Stimulated activated CD4-positive, alpha-beta T cell treated with anti-CD3 and anti-CD28 coated beads, Interleukin-15, amount 100 ng/mL, for 1 hour (primary cell): ENCODE measurements at places on chromosomes 2 and 18.
A peak's percentile ranks its signal among the peaks of the same experiment; 100 is the strongest.

DNA sequence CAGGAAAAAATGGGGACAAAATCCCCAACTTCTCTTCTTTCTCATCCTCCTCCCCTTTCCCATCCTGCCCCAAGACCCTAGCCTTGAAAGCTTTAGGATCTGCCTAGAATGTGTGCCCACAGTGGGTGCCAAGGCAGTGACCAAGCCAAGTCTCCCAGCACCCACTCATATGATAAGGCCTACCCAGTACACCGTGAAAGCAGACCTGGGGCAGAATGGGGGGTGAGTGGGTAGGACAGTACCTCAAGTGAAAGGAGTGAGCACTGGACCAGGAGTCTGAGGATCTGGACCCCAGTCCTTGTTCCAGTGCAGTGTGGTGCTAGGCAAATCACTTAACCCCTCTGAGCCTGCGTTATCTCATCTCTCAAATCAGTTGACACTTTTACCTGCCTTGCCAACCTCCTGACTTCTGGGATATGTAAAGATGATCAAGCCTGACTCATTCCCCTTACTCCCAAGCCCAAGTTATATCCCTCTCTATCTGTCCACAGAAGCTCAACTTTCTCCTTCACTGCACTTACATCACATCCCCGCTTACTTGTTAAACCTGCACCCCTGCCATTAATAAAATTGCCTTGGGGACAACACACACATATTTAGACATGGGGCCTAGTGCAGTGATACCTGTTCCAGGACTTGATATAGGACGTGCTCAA is 109.7 kb downstream of the ATL2 start:
- no peak for DNase-seq

GRCh38 chr2:127414638-127415592 is 3.3 kb upstream of the PROC start:
- DNase-seq, result no peak

DNA sequence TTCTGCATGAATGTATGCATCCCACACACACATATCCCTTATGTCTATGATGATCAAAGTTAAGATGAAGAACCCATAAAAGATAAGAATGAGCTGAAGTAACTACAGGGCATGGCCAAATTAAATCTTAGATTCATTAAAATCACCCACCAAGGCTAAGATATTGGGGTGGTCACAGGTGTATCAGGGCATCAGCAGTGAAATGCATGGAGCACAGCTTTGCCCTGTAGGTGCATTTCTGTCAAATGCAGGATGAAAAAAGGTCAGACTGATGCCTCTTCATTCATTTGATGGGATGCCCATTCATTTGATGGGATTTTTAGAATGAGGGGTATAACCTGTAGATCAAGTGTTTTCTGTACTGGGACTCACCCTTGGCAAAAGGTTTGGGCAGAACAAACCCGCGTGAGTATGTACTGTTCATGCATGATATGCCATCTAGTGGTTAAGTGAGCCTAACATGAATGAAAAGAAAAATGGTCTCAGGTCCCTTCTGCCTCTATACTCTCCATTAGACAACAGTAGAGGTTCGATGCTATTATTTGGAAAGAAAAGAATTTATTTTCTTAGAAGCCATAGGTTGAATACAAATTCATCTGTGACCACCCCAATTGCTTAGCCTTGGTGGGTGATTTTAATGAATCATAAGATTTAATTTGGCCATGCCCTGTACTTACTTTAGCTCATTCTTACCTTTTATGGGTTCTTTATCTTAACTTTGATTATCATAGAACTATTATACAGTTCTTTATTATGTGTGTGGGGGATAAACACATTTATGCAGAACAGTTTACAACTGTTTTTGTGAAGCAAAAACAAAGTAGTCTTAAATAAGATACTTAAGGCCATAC is 43.2 kb upstream of the NOSTRIN start:
- no peak for DNase-seq

DNA sequence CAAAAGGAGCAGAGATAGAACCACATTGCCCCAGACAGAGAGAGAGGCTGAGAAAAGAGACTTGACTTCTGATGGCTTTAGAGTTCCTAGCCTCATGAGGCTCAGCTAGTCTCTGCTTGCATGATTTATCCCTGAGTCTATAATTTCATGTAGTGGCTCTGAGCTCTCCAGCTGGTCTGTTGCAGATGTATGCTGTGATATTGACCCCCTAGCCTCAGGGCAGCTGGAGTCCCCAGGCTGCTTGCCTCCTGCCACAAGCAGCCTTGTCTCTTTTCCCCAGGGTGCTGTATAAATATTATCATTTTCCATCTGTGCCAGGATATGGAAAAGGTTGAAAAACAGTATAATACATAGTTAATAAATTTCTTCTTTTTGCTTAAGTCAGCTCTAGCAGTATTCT is 467.6 kb upstream of the CWC22 start:
- DNase-seq, result no peak

DNA sequence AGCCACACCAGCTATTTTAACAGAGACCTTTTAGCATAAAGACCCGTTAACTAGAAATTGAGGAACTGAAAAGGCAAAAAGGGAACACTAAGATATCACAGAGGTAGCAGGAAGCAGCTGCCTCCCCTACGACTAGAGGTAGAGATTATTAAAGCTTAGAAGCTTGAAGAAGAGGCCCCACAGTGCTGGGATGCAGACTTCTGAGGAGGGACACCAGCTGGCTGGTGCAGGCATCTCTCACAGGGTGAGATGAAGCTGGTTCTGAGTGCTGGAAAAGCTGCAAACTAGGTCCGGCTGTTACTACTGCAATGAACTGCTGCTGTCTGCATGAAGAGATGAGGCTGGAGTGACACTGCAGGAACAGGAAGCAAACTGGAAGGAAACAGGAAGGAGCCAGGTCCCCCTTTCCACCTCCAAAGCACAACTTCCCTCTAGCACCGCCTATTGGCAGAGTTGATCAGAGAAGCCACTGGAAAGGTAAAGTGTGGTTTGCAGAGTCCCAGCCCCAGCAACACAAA is 61.2 kb upstream of the MRPS9 start:
- no peak for DNase-seq

DNA sequence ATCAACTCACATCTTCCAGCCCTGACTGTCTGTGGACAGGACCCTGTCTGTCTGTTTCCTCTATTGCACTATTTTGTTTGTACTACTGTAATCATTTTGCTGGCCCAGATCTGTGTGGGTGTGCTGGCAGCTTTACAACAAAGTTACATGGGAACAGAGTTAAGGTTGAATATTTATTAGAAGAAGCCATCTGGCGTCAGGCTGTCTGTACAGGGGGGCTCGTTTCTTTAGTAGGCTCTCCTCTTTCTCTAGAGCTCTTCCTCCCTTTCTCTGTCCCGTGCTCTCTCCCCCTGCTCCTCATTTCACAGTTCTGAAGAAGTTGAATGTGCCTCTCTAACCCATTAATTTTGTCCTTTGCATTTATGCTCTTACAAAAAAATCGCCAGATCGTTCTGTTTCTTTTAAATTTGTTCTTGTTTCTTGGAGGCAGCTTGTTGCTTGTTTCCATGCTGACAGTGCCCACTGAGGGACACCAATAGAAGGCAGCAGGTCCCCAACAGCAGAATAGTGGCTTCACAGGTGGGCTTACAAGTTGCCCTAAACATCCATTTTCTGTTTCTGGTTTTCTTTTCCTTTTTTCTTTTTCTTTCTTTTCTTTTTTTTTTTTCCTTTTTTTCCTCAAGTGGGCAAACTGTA is 315.2 kb upstream of the ZEB2 start:
- DNase-seq, result no peak

DNA sequence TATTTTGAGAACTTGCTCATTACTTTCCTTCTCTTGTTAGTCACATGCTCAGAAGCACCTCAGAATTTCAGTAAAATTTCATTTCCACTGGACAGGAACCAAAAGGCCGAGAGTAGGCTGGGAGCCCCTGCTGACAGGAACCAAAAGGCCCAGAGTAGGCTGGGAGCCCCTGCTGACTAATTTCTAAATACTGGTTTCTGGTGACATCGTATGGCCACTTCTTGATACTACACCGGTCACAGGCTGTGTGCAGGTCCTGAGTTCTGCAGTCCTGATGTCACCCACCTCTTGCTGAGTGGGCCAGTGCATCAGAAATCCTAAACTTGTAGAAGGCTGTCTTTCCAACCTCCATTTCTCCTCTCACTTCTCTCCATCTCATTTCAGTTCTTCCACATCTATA is 17.7 kb upstream of the EN1 start:
- DNase-seq, result no peak

DNA sequence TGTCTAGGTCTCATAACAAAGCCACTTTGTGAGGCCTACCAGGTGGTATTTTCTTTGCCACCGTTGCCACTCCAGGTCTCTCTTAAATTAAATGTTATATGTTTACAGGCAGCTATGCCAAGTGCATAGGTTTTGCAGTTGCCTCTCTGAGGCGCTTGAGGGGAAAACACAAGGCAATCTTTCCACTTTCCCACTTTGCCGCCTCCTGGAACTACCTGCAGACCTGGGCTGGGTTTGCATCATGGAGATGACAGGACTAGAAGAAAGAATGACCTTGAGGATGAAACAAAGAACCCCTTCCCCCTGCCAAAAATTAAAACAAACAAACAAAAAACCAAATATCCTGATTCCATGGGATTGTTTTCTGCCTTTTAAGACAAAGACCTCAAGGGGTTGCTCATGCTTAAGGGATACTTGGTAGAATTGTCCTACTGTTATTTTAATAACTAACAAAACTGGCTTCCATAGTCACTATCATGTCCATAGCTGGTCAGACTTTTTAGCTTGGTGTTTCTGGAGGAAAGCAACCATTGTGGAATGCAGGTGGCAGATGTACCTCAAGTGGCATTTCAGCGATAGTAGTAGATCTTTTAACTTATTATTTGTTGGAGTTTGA is 159.9 kb downstream of the PRPF40A start:
- DNase-seq, result no peak

- DNase-seq, result no peak
These were observed 66.1 kb upstream of the LRPPRC start for GRCh38 chr2:44061876-44062275.

GRCh38 chr2:177724398-177725287 is 332.1 kb downstream of the AGPS start:
- DNase-seq, result peak; percentile 1

DNA sequence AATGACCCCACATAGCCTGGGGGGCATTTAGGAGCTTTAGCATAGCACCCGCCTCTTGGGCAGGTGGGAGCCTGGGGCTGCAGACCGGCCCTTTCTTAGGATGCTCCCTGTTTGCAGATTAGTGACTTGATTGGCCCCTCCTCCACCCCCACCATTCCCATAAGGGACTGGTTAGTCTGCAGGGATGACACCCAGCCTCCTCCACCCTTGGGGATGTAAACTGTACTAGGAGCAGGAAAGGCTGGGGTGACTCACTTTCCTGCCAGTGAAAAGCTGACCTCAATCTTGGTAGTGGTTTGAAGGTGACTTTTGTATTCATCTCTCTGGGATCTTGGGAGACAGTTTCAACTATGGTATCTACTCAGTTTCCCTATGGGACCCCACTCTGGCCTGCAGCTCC is 24.2 kb downstream of the CTIF start:
- DNase-seq, result no peak

GRCh38 chr2:166000401-166000800 is 46.8 kb upstream of the TTC21B start:
- DNase-seq, result no peak

- peak; percentile 36 for DNase-seq
These were observed at the start of gene IL18R1 for GRCh38 chr2:102355526-102356380. Gene IL18R1 (plus strand): TSS chr2:102355796. CDS start chr2:102362661, 6,865 bp downstream.

DNA sequence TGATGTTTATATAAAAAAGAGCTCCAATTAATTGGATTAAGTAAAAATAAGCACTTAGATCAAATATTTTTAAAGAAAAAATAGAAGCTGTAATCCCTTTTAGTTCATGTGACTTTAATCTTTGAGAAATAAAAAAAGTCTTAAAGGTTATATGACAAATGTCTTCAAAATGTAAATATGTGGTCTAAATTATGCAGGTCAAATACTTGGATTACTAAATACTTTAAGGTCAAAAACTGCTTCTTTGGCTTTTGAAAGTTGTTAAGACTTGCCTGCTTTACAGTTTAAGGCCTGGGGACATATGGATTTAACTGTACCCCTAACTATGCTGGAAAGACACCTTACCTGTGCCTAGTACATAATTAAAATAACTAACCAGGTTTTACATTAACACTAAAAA is 15.5 kb upstream of the PDK1 start:
- no peak for DNase-seq

DNA sequence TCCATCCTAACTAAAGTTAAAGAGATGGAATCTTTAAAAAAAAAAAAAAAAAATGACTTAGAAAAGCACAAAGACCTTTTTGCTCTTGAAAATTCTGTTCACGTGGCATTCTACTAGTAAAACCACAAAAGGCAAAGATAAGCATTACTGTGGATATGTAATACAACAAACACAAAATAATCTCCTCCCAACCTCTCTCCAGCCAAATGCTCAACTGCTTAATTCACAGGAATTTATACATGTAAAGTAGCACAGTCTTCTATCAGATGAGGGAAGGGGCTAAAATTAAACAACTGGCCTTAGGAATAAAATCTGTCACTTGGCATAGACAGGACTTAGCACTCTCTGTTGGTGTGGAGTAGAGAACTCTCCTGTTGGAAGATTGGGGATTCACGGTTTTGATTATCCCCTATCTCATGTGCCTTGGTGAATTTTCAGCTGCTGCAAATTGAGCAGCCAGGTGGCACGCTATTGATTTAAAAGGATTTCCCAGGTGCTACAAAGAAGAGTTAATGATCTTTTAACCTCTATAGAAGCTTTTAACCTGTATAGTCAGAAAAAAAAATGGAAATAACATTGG is 57.4 kb downstream of the ATIC start:
- no peak for DNase-seq

DNA sequence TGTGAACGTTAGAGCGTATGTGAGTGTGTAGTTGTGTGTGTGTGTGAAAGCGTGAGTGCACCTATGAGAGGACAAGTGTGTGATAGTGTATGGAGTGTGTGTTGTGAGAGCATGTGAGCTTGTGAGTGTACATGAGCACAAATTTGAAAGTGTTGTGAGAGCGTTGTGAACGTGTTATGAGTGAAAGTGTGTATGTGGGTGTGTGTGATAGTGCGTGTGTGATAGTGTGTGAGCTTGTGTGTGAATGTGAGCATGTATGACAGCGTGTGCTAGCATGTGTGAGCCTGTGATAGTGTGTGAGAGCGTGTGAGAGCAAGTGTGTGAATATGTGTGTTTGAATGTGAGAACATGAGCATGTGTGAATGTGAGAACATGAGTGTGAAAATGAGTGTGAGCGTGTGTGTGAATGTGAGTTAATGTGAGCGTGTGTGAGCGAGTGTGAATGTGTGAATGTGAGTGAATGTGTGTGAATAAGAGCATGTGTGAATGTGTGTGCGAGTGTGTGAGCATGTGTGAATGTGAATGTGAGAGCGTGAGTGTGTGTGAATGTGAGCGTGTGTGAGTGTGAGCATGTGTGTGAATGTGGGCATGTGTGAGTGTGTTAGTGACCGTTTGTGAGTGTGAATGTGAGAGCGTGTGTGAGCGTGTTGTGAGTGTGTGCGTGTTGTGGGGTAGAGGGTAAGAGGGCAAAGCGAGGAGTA is 25.0 kb downstream of the RALB start:
- DNase-seq, result no peak

DNA sequence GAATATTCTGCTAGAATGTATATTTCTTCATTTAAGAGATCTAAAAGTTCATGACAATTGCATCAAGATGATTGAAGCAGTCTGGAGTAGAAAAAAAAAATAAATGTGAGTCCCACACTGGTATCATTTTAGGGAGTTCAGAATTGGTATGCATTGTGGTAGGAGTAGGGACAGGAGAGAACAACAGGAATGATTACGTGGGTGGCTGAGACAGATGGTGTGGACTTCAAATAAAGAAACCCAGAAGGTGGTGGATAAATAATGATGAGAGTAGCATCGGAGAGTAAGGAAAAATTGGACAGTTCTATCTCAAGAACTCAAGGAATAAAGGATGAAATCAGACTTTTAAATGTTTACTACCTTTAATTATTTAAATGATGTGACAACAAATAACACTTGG is 289.6 kb downstream of the GALNT13 start:
- DNase-seq, result no peak

GRCh38 chr2:165274698-165275097 is 35.5 kb downstream of the SCN2A start:
- no peak for DNase-seq
